ENCODE measurements at places on chromosomes 4 and X.

DNA sequence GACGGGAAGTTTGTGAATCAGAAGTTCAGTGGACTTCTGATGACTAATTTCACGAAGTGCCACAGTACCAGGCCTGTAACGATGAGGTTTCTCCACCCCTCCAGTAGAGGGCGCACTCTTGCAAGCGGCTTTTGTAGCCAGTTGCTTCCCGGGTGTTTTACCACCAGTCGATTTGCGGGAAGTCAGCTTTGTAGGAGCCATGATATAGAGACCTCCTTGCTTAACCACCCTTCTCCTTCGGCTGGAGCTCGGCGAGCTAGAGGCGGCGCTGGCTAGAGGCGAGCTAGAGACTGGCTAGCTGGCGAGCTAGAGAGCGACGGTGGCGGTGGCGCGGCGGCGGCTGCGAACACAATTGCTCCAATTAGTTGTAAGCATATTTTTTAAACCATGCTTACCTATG is 72.0 kb downstream of the IL1RAPL1 start:
- DNase-seq: no peak

DNA sequence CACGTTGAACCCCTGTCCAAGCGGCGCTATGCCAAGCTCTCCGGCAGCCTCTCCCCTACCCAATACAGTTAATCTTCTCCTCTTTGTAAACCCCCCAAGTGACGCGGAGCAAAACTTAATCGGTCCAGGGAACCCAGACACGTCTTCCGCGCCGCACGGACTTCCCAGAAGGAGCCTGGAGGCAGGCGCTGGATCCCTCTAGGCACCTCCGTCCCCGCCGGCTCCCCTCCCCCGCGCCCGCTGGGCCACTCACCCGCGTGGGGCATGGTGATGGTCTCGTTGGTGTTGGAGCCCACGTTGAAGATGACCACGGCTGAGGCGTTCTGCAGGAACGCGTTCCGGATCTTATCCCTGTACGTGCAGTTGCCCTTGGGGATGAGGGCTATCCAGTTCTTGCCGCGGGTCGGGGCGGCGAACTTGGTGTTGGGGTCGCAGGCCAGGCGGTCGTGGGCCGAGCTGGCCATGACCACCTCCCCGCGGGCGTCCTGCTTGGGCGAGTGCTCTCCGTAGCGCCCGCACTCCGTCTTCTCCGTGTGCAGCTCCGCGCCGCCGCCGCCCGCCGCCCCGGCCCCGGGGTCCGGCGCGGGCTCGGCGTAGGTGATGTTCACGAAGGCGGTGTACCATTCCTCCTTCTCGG is 1.1 kb downstream of the RNF150 start:
- peak; percentile 32 for DNase-seq

DNA sequence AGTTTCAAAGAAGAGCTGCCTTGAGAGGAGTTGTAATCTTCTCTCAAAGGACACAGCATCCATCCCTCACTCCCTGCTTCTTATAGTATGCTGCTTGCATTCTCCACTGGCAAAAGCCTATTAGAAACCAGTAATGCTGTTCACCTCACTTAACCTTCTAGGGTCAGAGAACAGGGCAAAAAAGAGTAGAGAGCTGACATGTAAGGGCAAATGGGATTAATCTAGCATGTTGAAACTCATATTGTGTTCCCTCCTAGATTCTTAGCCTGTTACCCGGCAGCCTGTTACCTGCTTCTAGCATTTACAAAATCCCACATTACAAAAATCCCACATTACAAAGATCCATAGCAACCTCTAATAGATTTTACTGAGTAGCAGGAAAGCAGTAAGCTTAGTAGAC is 244.7 kb downstream of the SLC7A11 start:
- no peak for DNase-seq

- no peak for DNase-seq
Observed at GRCh38 chr4:149741186-149741831, 74.3 kb downstream of the IQCM start.

DNA sequence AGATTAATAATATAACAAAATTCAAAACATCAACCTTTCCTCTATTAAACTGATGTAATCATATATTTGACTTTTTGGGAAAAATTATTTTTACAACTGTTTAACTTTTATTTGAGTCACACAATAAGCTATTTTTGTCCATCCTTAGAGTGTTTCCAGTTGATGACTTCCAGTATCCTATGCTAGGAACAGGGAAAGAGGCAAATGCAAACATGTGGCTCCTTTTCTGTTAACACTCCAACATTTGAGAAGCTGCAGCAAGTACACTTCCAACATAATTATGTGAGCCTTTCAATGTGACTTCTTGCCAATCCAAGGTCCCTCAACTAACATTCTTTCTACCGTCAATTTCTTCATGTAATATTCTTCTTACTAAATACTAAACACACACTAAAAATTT is 117.7 kb downstream of the PPA2 start:
- DNase-seq: no peak

DNA sequence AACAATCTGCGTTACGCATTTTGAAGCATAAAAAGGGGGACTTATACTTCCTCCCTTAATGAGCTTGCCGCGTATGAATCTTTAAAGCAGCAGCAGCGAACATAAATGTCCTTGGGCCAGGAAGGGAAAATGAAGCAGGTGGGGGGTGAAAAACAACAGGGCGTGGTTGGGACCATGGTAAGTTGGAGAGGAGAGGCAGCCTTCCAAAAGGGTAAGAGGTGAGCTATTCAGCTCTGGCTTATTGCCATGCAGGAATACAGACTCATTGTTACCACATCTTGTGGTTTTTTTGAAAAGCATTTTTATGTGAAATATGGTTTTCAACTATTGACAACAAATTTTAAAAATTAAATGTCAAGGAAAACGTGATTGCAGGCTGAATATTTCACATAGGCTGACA is 710.7 kb upstream of the FAM241A start:
- no peak for DNase-seq

- DNase-seq: no peak
Observed at GRCh38 chr4:53037892-53038291, 175.8 kb downstream of the RASL11B start.

DNA sequence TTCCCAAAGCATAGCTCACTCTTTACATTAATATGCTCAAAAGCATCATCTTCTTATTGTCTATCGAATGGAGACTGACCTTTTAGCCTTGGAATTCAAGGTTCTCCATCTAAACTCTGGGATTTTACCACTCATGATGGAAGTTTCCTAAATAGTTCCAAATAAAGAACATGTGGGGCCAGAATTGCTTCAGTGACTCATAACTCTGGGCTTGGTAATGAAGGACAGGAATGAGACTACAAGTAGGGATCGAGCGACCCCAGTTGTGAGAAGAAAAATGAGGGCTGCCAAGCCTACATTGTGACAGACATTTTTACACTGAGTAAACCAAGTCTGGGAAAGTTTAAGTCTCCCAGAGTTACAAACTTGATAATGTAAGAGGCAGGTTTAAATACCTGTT is 269.9 kb downstream of the CBLL2 start:
- no peak for DNase-seq

GRCh38 chr4:2324891-2325290 is 63.0 kb upstream of the MXD4 start:
- DNase-seq: no peak

DNA sequence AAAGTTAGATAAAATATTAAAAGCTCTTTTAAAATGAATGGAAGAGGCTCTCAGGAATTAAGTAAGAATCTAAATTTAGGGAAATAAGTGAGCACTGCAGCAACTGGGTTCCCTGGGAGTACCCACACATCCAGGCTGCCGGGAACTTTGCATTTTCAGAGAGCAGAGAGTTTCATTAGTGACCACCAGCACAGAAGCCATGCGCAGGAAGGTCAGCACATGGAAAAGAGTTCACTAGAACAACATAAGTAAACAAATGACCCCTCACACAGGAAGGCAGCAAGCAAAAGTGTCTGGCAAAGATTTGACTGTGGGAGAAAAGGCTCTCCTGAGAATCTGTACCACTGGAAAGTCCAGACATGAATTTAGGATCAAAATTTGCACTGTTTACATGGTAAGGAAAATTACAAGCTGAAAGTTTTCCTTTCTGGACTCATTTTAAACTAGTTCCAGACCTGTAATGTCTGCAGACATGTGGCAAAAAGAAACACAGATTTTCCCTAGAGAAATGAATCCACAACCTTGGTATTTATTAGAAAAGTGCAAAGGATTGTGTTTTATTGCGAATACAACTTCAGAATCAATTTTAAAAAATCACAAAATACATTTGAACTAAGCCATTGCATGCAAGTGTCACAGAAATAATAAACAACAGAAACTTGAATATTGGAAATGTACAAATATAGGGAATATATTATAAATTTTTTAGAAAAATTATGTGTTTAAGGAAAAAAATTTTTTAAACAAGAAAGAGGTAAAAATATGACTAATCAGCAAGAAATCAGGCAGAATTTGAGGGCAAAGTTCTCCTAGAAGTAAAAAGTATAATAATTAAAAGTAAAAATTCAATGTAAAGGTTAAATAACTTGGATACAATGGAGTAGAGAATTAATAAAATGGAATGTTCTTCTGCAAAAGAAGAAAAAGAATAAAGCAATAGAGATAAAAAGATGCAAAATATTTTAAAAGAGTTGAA is 18.4 kb upstream of the MYOZ2 start:
- no peak for DNase-seq

- DNase-seq: no peak
Observed at GRCh38 chr4:122845066-122845465, 18.4 kb downstream of the FGF2 start.

DNA sequence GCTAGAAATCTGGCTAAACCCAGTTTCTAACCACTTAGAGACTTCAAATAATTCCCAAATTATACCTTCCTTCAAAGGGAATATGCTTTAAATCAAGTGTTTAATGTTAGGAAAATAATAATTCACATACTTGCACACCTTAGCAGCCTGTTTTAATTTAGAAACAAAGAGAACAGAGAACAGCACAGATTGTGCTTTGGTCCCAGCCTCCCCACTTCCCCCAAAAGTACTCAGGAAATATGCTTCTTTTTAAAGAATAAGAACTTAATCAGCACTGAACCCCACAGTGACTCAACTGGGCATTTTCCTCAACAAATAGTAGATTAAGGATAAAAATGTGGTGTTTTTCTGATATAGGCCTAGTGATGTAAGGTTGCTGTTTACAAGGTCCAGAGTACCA is 295.8 kb downstream of the GBA3 start:
- no peak for DNase-seq

- DNase-seq: no peak
Observed at GRCh38 chr4:69750346-69750745, 10.1 kb downstream of the SULT1B1 start.

DNA sequence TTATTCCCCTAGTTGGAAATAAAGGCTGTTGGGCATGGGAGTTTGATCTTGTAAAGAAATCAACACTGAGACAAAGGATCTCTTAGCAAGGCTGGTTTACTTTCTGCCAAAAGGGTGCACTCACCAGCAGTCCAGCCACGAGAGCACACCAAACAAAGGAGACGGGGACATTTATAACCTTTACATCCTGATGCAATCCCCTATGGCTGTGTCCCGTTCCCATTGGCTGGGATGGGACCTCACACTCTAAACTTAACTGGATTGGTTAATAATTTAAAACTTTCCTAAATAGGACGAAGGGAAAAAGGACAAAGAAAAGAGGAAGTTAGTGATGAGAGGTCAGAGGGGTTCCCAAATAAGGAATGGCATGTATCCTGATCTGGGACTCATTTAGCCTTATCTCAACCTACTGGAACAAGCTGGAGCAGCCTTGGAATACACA is 17.9 kb downstream of the METAP1 start:
- no peak for DNase-seq

DNA sequence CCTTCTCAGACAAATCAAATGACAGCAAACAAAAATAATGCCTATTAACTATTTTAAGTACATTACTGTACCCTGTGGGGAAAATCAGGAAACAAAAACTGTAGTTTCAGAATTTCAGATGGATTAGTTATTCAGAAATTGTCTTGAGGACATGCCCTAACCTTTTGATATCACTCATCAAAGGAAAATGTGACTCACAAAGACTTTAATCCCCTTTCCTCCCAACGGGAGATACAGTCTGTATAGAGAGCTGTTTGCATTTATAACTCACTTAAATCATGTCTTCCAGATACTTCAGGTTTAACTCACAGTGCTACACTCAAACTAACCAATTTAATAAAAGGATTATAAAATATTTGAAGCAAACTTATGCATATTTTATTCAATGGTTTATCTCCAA is 304.0 kb downstream of the MAPK10 start:
- no peak for DNase-seq

DNA sequence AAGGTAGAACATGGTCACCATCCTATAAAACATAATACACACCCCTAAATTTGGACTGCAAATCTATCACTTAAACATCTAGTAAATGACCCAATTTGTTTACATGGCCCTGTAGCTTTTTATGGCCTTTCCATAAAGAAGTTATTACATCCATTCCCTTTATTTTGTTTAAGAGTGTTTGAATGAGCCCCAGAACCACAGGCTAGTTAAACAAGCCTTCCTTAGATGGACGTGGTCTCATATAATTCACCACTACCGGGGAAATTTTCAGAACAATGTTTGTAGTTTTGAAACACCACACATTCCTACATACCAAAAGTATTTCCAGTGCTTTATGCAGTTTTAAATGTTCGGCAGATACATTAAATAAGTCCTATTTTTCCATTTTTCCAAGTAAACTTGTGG is 12.3 kb downstream of the PDGFC start:
- no peak for DNase-seq

DNA sequence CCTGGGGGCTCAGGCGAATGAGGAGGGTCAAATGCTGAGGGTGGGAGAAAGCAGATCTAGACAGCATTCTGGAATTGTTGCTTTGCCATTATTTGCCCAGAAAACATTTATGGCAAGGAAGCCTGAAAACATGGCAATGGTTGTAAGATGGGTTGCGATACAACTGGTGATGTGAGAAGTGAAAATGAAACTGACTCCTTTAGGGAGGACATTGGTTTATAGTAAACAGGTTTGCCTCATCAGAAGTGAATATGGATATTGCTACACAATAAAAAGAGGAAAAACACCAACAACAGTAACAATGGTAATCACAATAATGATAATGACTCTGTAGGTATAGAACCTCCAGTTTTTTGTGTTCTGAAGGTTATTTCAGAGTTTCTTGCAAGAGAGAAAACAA is 107.0 kb upstream of the TBC1D9 start:
- DNase-seq: no peak

DNA sequence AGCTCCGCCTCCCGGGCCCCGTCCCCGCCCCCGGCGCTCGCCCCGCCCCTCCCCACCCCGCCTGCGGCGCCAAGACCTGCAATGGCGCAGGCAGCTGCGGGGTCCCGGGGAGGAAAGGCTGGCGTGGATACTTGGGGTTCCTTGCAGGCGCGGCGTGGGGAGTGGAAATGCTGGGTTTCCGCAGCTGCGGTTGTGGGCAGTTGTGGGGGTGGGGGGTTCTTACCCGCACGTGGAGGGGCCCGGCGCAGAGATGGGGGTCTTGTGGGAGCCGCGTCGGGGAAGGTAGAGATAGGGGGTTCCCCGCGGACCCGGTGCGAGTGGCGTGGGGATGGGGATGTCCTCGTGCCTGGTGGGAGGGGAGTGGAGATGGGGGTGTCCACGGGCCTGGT is 680 bp upstream of the ASMTL start:
- DNase-seq: no peak

- DNase-seq: no peak
Observed at GRCh38 chr4:22465349-22465748, 50.5 kb downstream of the ADGRA3 start.

- no peak for DNase-seq
Observed at GRCh38 chrX:72395237-72395636, 89.5 kb upstream of the CITED1 start.

GRCh38 chrX:24149351-24150050 is at the start of gene ZFX:
ZFX (plus strand) TSS chrX:24149729; CDS start chrX:24172743, 23,014 bp downstream.
- peak; percentile 54 for DNase-seq
